ENCODE measurements at places on chromosomes 6 and 20. TPM values are rescaled to one million over a fixed set of nuclear protein-coding genes. Genes with fewer than 3 reads are reported as not detected.
A peak's percentile ranks its signal among the peaks of the same experiment; 100 is the strongest.

PSORS1C2 gene
- total RNA-seq = not detected

TMEM244 gene
- total RNA-seq = not detected

GNL1 gene
- 103 TPM for total RNA-seq

FRK gene
- 0.05 TPM for total RNA-seq

C20orf141 gene
- not detected for total RNA-seq

SPO11 gene
- total RNA-seq = not detected

GRCh38 chr20:59829786-59830664, 103.4 kb downstream of the SYCP2 start:
- no peak for DNase-seq

DNA sequence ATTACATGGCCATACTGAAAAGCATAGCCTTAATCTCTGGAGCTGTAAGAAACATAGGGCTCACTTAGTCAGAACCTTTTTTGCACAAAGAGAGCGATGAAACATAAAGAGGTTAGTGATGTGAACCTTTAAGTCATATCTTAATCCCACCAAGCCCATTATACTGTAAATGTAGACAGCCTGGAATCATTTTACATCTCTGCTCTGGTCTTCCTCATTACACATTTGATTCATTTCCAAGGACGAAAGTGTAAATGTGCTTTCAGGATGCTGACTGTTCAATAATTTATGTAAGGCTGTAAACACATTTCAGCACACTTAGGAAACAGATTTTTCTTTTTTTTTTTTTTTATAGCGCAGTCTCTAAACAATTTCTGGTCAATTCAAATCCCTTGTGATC, 131.3 kb upstream of the B3GAT2 start:
- DNase-seq = no peak

DNA sequence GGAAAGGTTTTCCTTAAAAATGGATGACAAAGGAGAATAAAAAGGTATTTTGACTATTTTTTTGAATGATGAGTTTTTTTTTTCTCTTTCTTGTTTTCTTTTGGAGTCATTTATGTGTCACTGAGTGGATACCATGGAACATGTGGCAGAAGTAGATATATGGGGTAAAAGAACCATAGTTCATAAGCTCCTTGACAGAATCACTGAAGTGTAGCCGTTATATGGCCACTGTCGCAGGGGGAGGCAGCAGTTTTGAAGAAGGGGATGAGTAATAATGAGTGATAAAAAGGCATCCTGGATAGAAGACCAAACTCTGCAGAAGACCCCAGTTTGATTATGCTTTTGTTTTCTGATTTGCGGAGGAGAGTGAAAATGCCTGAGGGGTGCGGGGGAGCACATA, 15.5 kb downstream of the PTPN1 start:
- DNase-seq = no peak

DNA sequence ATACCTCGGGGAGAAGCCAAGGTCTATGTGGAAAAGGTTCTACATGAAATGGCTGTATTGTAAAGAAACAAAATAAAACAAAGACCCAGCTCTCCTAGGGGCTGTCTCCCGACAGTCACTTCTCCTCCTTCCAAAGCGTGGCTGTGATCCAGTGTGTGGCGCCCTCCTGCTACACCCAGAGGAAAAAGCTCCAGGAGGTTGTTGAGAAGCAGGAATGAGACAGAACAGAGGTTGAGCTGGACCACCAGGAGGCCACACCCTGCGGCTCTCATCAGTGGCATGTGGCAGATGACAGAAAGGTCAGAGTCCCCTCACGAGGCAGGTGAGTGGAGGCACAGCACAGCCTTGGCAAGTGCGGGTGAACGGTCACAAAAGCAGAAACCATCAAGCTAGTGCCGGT, 236.0 kb downstream of the TBXT start:
- DNase-seq = no peak

GRCh38 chr6:142816031-142816430, 128.9 kb downstream of the HIVEP2 start:
- DNase-seq = no peak

DNA sequence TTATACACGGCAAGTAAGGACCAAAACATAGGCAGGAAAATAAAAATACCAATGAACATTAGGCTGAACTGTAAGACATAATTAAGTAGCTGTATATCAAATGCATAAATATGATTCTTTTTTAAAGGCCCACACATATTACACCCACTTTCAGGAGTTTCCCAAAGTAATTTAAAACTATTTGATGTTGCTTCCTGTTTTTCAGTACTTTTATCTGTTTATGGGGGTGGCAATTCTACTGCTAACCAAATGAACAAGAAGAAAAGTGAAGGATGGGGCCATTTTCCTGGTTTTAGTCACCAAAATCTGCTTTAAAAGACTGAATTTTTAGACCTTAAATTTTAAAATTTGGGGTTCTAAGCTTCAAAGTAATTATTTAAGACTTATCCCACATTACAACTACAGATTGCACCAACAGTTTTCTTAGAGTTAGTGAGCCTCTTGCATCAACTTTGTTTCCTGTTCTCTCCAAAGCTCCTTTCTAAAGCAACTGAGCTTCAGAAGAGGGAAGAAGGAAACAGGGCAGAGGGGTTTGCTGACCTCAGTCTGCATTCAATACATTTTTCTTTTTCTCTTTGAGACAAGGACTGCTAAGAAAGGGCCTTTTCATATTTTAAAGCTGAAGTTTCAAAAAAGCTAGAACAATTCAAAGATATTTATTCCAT, 191.0 kb downstream of the BACH2 start:
- no peak for DNase-seq

DNA sequence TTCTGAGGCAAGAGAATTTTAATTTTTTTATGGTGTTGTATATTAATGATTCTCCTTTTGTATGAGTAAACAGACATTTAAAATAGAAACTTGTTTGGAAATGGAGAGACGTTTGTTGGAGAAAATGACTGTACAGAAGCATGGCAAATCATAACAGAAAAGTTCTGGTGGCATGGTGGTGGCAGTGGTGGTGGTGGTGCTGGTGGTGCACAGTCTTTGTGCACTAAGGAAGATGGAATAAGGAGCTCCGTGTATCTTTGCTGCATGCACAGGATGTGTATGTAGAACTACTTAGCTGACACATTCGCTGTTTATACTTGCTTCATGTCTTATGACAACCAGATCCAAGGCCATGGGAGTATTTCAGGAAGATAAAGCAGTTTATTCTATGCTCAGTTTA, 294.9 kb downstream of the UTRN start:
- DNase-seq = no peak

- no peak for DNase-seq
Observed at GRCh38 chr6:166152660-166153059, 15.0 kb downstream of the TBXT start.

DNA sequence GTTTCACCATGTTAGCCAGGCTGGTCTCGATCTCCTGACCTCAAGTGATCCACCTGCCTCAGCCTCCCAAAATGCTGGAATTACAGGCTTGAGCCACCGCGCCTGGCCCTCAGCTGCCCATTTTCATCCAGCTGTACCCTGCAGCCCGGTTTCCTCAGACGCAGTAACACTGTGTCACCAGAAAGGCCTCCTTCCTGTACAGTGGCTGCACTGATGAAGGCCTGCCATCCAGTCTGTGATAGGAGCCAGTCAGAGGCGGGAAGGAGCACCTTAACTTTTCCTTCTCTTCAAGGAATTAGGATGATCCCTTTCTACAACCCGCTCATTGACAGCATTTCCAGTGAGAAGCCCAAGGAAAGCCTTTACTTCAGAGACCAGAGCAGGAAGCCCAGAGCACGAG, 75.9 kb downstream of the GFOD1 start:
- no peak for DNase-seq

DNA sequence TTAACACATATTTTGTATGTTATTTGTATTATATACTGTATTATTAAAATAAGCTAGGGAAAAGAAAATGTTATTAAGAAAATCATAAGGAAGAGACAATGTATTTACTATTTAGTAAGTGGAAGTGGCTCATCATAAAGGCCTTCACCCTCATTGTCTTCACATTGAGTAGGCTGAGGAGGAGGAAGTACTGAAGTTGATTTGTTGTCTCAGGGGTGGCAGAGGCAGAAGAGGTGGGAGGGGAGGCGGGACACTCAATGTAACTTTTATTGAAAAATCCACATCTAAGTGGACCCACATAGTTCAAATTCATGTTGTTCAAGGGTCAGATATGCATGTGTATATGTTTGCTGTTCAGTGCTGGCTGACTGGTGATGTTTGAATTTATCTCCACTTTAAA, 210.2 kb upstream of the CITED2 start:
- no peak for DNase-seq

- no peak for DNase-seq
Observed at GRCh38 chr6:45626087-45626891, 248.6 kb upstream of the SUPT3H start.

DNA sequence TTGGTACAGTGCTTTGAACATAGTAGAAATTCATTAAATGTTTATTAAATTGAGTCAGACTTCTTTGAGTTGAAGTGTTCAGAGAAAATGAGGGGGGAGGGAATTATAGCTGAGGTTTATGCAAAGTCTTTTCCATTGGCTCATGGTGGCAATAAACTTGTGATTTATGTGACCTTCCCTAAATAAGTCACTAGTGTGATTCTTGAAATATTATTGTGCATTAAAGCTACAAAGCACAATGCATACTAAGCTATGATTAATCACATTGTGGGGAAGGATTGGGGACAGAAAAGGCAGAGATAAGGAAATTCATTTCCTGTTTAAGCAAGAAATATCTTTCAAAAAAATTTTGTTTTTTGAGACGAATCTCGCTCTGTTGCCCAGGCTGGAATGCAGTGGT, 877.5 kb downstream of the TFAP2A start:
- peak; percentile 69 for DNase-seq

GRCh38 chr20:62773845-62774714, 22.2 kb upstream of the MRGBP start:
- no peak for DNase-seq

- DNase-seq = no peak
Observed at GRCh38 chr6:111775145-111775922, 97.9 kb downstream of the FYN start.

DNA sequence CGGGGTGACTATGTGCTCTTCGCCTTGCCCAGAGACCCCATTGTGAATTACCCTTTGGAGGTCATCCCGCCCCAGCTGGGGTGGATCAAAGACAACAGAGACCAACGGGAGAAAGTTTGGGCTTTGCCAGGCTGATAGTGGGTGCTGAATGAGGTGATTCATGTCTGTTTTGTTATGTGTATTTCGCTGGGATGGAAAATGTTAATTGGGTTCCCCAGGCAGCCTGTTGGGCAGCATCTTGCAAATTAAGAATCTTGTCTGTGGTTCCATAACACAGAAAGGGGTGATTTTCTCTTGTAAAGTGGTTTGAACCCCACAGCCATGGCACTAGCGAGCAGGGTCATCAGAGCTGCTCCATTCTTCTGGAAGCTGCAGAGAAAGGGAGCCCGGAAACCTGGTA, 63.1 kb upstream of the UNC93A start:
- DNase-seq = no peak
